ENCODE measurements at places on chromosomes 7 and 10.

DNA sequence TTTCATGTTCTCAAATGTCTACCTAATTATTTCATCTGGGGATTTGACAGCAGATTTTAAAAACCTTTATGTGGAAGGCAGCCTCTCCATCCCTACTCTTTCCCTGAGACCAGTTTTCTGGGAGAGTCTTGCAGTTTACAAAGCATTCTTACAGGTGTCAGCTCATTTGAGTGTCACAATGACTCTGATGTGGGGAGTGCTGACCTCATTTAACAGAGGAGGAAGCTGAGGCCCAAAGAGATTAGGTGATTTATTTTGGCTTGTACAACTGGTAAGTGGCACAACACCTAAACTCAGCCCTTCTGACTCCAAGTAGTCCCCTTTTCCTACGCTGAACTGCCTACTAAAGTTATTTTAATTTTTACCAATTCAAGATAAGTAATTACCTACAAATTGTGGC, 33.3 kb upstream of the MAT1A start:
- no peak for DNase-seq

- no peak for DNase-seq
Measured at GRCh38 chr10:1544929-1545328, 192.4 kb downstream of the ADARB2 start.

DNA sequence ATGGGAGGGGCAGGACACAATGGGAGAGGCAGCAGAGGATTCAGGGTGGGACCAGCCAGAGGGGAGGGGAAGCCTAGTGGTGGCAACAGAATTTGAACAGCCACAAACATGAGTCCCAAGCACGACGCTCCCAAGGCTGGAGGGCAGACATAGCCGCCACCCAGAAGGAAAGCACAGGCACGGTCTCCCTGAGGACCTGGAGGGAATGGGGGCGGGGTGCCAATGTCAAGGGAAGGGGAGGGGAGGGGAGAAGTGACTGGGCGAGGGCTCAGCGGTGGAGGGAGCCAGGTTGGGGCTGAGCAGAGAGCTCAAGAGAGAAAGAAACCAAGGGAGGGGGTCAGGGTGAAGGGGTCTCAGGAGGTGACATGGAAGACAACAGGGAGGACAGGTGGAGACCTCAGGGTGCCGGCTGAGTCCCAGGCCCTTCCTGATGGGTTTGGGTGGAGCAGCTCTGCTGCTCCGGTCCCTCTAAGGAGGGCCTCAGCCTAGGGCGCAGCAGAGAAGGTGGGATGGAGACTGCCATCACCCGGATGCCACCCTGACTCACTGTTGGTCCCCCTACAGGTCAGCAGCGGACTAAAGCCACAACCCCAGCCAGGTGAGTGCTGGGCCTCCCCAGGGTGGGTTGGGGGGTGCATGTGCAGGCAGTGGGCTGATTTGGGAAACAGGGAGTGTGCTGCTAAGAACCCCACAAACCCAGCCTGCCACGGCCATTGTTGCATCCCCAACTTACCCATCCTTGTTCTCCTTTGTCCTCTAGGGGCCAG, 24.2 kb downstream of the PILRA start:
- no peak for DNase-seq

DNA sequence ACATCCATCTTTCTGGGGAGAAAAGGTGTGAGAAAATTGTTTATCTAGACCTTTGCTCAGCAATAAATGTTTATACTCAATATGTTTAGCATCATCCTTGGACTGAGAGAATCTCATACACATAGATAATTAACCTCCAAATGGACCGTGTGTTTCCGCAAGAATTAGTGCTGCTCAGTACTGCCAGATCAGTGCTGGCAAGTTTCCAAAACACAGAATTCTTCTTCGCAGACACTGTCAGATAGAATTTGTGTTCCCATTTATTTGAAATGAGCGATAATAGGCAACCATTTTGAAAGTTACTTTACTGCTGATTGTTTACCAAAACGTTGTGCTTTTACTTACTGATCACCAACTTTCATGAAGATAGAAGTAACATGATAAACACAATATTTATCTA, 33.7 kb downstream of the STAMBPL1 start:
- no peak for DNase-seq

DNA sequence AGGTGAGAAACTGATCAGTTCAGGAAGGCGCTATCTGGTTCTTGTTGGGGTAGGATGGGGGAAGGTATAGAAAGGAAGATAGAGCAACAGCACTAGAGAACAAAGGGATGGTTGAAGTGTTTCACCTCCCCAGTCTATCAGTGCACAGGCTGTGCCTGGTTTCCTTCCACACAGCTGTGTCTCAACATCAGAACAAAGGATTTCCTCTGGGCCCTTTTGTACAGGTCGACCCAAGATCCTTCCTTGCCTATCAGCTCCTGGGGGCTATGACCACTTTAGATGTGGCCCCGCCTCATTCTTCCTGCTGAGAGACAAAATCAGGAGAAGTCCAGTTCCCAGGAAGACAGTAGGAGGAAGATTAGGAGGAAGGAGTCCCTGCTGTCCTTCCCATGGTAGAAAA, 65.6 kb downstream of the NAMPT start:
- DNase-seq = no peak

DNA sequence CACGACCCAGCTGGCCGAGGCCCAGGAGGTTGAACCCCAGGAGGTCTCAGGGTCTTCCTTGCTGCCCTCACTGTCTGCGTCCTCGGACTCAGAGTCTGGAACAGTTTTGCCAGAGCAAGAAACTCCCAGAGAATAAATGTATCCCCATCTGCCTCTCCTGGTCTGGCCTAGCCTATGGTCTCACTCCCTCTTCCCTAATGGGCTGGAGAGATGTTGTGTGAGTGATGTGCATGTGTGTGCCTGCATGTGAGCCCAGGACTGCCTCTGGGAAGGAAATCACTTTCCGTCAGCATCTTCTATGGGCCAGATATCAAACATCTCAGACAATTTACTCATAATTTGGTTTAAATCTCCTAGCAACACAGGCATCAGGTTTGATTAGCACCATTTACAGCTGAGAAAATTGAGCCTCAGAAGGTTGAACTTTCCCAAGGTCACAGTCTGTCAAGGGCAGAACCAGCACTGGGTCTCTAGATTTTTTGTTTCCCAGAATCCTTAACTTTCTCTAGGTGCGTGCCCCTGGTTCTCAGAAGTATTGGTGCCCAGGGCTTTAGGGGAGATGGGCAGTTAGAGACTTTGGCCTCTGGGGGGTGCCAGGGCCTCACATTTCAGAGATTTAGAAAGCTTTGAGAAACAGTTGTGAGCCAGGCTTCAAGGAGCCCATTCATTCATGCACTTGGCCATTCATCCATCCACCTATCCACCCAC, 4.9 kb downstream of the TMEM270 start:
- DNase-seq = no peak

- no peak for DNase-seq
Measured at GRCh38 chr10:80700760-80701444, 163.2 kb downstream of the SH2D4B start.

GRCh38 chr7:51601461-51601860, 284.9 kb upstream of the COBL start:
- no peak for DNase-seq

- no peak for DNase-seq
Measured at GRCh38 chr7:123635551-123636359, 19.9 kb upstream of the LMOD2 start.

DNA sequence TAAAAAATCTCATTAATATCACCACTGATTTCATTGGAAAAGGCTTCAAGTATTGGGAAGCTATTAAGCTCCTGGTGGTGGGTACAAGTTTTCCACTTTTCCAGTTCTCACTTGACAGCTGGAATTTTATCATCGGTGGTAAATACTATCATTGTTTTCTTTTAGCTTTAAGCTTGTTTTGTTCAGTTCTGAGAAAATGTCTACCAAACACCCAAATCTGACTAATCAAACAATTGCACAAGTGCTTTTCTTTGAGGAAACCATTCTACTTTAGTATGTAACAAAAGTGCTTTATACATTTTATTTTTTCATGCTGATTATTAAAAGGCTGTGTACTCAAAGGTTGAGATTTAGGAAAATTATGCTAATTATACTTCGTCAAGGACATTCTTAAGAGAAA, 7.9 kb downstream of the PRPF18 start:
- DNase-seq = no peak

DNA sequence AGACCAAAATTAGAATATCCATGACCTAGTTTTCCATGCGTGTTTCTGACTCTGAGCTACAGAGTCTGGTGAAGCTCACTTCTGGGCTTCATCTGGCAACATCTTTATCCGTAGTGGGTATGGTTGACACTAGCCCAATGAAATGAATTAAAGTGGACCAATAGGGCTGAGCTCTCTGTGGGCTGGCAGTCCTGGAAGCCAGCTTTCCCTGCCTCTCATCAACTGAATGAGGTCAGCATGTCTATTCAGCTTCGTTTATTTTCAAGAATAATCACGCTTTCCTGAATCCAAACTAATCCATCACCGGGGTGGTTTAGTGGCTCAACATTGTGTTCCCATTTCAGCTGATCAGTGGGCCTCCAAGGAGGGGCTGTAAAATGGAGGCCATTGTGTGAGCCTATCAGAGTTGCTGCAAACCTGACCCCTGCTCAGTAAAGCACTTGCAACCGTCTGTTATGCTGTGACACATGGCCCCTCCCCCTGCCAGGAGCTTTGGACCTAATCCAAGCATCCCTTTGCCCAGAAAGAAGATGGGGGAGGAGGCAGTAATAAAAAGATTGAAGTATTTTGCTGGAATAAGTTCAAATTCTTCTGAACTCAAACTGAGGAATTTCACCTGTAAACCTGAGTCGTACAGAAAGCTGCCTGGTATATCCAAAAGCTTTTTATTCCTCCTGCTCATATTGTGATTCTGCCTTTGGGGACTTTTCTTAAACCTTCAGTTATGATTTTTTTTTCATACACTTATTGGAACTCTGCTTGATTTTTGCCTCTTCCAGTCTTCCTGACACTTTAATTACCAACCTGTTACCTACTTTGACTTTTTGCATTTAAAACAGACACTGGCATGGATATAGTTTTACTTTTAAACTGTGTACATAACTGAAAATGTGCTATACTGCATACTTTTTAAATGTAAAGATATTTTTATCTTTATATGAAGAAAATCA, 35.5 kb downstream of the CAV1 start:
- DNase-seq = no peak

GRCh38 chr7:23338863-23339262, 39.7 kb downstream of the MALSU1 start:
- no peak for DNase-seq

- no peak for DNase-seq
Measured at GRCh38 chr10:13550802-13551201, 22.0 kb upstream of the BEND7 start.

DNA sequence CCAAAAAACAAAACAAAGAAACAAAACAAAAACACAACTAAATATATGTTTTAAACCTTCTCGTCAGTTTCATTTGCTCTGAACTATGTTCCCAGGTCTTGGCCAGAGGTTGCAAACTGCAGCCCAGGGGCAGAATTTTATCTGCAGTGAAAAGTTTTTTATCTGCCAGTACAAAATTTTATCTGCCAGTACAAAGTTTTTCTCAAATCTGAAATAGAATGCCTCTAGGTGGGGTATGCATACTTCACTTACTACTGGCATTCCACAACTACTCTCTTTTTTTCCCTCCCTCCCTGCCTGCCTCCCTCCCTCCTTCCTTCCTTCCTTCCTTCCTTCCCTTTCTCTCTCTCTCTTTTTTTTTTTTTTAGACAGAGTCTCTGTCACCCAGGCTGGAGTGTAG, 9.4 kb upstream of the CLDN3 start:
- DNase-seq = no peak

GRCh38 chr10:653991-654646, 35.3 kb downstream of the DIP2C start:
- DNase-seq = no peak

DNA sequence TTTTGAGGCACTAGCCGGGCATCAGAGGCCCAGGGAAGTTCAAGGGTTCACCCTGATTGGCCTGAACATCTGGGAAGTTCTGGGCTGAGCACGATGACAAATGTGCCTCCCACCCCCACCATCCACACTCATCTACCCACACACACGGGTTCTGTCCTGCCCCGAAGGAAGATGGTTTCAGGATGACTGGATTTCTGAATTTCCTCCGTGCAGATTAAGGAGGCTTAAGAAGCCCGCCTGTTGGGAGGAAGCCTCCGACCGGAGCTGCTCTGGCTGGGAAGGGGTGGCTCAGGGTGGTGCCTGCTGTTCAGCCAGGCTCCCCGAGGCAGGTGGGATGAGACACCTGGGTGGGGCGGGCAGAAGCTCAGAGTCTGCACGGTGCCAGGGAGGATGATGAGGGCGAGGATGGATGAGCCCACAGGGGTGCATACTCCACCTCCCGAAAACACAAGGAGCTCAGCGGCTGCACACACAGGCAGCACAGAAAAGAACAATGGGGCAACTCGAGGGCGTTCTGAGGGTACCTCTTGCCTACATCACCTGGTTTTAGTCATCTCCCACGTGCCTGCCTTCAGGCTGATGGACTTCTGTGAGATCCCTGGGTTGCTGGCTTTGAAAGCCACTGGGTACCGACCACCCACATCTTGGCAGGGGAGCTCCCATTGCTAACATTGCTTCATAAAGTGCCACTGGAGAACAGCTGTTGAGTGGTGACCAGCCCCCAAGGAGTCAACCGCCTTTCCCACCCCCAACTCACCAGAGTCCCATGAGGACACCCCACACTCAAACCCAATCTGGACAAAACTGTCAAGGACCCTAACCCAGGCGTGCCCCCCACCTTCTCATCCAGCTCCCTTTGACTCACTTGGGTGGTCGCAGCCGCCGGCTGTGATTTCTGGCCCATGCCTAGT, 41.2 kb downstream of the CALML3 start:
- no peak for DNase-seq

GRCh38 chr7:50648076-50648475, 82.9 kb upstream of the DDC start:
- no peak for DNase-seq

GRCh38 chr10:88076027-88076880, 212.8 kb downstream of the PTEN start:
- no peak for DNase-seq

DNA sequence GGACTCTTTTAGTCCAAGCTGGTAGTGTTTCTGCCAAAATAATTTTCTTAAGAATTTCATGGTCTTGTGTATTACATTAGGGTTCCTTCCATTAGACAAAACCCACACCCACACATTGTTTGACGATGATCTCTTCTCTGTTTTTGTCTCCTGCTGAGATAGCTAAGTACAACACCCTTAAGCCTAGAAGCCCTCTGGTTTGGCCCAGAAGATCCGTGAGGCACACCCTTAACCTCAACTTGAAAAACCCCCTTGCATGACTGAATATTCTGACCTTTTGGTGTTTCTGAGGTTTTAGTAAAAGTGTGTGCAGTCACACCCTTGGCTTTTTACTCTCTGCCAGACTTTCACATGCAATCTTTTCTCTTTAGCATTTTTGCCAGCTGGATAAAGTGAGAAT, 29.3 kb upstream of the ERCC6 start:
- no peak for DNase-seq

DNA sequence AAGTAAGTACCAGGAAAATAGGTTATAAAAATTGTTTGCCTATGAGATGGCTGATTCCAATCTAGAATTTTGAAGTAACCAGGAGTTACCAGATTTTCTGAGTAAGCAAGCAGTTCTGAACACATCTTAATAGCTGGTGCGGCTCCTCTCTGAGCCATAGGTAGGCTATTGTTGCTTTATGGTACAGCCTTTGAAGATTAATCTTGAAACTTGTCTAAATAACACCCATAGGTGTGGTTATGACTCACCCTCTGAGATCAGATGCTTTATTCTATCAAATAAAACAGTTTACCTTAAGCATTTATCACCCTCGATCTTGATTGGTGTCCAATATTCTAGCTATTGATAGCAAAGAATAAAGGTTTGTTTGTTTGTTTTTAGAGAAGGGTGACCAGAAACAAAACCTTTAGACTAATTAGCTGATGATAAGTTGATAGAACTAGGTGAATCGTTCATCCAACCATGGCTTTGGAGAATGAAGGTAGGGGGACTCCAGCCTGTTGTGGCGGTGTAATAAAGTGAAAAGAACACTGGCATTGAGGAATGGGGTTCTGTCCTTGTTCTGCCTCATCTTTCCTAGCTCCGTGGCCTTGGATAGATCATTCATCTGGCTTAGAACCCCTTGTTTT, 72.2 kb downstream of the VTI1A start:
- DNase-seq = no peak
